ENCODE measurements at places on chromosomes 5 and 9. TPM values are rescaled to one million over a fixed set of nuclear protein-coding genes. Genes with fewer than 3 reads are reported as not detected.

ENTREP1 gene
- total RNA-seq, result 12.5 TPM

TEX48 gene
- not detected for total RNA-seq

LAMC3 gene
- 13.3 TPM for total RNA-seq

GRCh38 chr5:154296525-154297159 lies 106.1 kb downstream of the GALNT10 start:
- DNase-seq, result peak; percentile 12
- no peaks in the 10 kb centered on the region for H3K4me1 ChIP-seq
- no peaks in the 10 kb centered on the region for H3K27me3 ChIP-seq
- no peak overlapping the region for H3K4me3 ChIP-seq
